NCI-H1105 treated with DMSO at 0.1 percent for 48 hours (cell line): ENCODE measurements at places on chromosomes 6 and 20.

DNA sequence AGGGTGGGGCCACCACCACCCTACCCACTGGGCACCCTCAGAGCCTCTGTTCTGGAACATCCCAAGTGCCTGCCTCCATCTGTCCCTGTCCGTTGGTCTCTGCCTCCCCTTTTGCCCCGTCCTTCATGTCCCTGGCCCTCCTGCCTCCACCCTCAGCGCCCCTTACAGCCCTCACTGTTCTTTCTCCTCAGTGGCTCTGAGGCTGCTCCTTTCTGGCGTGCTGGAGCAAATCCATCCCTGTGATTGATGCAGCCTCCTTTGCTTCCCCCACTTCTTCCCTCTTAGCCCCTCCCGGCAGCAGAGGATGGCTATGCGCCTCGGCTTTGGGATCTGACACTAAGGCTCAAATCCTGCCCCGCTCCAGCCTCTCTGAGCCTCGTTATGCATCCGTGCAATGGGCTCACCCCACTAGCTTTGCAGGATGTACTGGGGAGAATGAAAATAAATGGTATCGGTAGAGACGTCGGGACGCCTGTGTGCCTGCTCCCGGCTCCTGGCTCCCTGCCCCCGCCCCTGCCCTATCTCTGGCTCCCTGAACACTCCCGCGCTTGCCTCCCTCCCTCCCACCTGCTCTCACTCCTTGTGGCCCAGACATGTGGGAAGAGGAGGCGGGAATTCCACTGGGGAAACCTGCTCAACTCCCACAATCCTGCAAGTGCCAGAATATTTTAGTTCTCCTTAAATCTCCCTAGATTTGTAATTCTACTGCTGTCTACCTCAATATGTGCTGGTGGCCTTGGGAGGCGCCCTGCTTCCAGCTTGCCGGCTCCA, 13.1 kb downstream of the VSTM2L start:
- no peak for DNase-seq

- DNase-seq: no peak
These were observed 48.1 kb downstream of the TBC1D7 start for GRCh38 chr6:13280254-13280653.

GRCh38 chr20:57009775-57010174, 256.7 kb downstream of the BMP7 start:
- no peak for DNase-seq

GRCh38 chr20:22307409-22307808, 277.0 kb downstream of the FOXA2 start:
- DNase-seq: peak; percentile 34

DNA sequence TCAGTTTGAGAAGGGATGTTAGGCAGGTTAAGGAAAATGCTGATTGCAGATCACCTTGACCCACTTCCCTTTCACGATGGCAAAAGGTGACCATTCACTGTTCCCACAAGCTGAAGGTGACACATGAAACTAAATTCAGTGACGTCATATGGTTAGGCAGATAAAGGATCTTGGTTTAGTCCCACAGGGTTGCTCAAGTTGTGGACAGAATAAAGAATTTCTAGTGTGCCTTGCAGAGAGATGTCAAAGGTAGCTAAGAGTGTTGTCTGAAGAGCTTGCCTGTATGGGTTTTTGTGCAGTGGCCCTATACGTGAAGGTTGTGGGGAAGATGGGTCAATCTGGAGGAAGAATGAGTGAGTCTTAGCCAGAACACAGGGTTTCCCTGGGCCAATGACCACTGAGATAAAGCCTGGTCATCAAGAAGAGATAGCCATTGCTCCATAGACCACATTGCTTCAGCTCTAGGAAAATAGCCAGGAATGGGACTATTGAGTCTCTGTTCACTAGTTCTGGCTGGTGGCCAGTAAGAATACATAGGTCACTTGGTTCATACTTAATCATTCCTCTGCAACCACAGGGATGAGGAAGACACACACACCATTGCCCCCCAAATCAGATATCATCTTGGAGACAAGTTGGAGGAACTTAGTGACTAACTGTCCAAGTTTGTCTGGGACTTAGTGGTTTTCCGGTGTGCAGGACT, 148.5 kb upstream of the ATXN1 start:
- no peak for DNase-seq

GRCh38 chr6:12312736-12313135, 22.6 kb downstream of the EDN1 start:
- DNase-seq: no peak

- DNase-seq: peak; percentile 67
These were observed 199.2 kb upstream of the MYLIP start for GRCh38 chr6:15929685-15930084.

- DNase-seq: no peak
These were observed 206.2 kb downstream of the FOXC1 start for GRCh38 chr6:1815827-1816452.

GRCh38 chr20:1953621-1954020, 40.2 kb downstream of the PDYN start:
- no peak for DNase-seq

DNA sequence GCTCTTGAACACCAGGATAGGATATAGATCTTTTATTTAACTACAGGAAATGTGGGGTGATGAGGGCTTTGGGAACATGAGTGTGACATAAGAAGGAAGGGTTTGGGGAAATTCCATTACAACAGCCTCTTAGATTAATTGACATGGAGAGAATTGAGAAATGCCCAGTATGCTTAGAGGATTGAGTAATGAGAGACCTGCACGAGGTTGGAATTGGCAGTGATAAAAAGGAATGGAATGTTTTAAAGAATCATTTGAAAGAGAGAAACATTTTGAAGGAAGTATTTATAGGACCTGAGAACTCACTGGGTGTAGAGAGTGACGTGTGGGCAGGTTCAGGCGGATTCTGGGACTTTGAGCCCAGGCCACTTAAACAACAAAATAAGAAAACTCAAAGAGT, 227.0 kb downstream of the BMP2 start:
- DNase-seq: no peak

GRCh38 chr20:20448881-20449280, 81.0 kb downstream of the INSM1 start:
- DNase-seq: peak; percentile 29

GRCh38 chr20:35063168-35063567, 29.4 kb downstream of the TRPC4AP start:
- no peak for DNase-seq

GRCh38 chr20:16132036-16132798, 441.0 kb downstream of the KIF16B start:
- DNase-seq: no peak

DNA sequence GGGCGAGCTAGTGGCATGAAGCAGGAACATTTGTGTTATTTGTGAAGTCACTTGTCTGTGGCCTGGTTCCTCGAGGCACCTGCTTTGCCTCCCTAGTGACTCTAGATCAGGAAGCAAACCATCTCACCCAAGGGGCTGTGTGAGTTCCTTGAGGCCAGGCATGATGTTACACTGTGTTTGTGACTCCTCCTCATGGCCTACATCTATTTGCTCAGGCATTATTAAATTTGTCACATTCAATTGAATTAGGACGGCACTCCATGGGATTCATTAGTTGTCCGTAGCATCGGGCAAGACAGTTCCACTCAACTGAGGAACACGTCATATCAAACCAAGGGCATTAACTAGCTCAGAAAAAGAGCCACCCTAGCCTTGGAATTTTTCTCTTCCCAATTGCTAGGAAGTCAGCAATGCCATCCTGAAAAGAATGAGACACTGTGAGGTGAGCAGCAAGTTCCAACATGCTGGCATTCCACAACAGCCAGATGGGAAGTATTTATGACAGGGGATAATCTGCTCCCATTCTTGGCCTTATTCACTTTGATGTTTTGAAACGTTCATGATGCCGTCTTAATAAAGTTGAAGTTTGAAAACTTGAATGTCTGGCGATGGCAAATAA, 17.2 kb downstream of the TMEM200A start:
- no peak for DNase-seq

- no peak for DNase-seq
These were observed 51.8 kb upstream of the SLCO4A1 start for GRCh38 chr20:62590309-62591121.

- no peak for DNase-seq
These were observed 8.0 kb downstream of the HTR1B start for GRCh38 chr6:77455271-77455670.

DNA sequence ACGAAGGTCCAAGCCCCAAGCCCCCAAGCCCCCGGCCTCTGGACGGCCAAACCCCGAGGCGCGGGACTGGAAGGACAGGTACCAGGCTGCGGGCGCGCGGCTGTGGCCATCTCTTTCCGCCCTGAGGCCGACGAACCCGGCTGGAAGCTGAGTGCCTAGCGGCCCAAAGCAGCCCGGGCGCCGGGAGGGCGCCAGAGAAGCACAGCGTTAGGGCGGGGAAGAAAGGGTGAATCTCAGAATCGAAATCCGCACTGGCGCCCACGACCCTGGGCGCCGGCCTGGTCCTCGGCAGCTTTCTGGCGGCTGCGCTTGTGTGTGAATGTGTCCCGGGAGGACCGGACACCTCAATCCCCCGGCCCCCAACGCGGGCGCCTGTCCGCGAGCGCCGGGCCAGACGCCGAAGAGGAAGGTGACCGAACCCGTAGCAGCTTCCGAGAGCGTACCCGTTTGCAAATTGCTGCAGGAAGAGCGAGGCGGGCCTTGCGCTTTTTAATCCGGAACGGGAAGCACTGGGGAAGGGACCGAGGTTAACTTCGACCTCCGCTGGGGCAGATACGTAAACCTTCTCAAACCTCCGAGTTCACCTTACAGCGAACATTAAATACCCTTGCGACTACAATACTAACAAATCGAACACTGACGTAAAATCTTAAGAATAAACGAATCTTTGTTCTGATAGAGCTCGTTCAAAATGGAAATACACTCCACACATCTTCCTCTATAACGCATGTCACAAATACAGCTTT, 2.9 kb downstream of the NRN1 start:
- peak; percentile 30 for DNase-seq

GRCh38 chr6:22001396-22002027, 295.3 kb downstream of the PRL start:
- DNase-seq: no peak

DNA sequence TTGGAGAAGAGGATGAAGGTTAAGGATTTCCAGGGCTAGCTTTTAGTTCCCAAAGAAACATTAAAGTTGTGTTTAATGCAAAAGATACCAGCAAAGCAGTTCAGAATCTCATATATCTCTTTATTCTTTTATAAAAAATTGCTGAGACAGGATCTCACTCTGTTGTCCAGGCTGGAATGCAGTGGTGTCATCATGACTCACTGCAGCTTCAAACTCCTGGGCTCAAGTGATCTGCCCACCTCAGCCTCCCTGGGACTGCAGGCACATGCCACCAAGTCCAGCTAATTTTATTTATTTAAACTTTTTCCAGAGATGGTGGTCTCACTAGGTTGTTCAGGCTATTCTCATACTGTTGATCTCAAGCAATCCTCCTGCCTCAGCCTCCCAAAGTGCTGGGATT, 41.1 kb upstream of the CAP2 start:
- no peak for DNase-seq

DNA sequence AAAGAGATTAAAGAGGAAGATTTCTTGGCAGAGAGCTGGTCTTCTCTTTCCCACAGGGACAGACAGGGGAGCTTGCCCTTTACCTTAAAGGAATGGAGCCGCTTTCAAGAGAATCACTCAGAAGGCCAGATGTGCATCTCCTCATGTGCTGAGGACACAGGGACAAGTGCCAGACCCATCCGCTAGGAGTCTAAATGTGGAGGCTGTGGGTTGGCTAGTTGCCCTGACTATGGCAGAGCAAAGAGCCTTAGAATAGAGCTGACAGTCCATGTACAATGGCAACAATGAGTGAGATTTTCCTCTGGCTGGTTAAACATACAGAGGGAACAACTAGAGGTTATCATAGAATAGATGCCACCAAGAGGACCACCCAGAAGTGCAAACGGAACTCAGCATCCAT, 7.3 kb upstream of the DOK5 start:
- DNase-seq: no peak

- DNase-seq: no peak
These were observed 434.0 kb upstream of the BTBD3 start for GRCh38 chr20:11483697-11484096.

DNA sequence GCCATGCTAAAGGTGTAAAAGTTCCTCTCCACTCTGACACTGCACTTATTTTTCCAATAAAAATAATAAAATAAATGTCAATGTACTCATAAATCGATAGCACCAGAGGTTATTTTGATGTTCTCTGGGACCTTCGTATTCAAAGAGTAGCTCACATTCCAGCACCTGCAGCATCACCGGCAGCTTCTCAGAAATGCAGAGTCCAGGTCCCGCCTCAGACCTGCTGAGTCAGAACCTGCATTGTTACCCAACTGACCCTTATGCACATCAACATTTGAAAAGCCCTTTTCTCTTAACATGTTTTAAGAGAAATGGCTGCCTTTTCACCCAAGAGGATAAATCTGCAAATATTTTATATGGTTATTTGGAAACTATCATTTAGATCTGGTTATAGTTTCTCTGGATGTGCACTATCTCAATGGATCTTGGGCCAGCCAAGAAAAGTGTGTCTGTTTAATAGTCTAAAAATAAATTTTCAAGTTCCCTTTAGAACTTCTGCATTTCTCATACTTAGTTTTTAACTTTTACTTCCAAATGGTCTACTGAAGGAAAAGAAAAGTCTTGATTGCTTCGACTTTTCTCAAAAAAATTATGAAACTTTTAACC, 216.2 kb upstream of the PRDM1 start:
- DNase-seq: no peak

GRCh38 chr6:30130887-30131862, 4.8 kb upstream of the TRIM40 start:
- peak; percentile 87 for DNase-seq

GRCh38 chr20:62929051-62929538, 2.8 kb upstream of the DIDO1 start:
- no peak for DNase-seq

GRCh38 chr20:44597516-44597915, 15.1 kb downstream of the PKIG start:
- no peak for DNase-seq

DNA sequence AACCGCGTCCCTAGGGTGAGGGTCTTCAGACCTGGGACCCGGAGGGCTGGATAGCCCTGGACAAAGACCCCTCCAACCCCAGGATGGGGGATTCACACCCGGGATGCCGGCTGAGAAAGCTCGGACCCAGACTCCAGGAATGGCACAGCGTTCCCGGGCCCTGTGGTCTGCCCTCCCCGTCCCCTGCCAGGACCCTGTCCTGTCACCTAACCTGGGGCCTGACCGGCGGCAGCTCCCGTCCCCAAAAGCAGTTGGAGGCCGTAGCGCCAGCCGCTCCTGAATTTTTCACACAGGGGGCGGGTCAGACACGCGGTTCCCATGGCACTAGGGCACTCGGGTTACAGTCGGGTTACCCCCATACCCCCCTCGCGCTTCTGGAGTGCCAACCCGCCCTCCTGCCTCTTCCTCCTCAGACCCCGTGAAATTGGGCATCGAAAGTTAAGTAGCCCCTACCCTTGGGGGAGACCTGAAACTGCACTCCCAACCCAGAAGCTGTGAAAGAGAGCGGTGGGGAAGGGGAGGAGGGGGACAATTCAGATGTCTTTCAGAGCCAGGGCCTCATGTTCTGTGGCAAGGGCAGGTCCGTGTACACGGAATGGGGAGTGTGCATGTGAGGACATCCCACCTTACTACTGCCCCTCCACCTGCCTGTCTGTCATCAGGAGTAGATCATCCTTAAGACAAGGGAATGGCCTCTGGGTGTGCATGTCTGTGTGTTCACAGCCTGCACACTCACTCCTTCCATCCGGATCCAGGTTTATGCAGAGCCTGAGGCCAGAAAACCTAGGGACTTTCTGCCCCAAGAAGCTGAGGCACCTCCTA, 595 bp downstream of the REM1 start:
- no peak for DNase-seq
